ENCODE measurements at places on chromosomes 5 and 9. TPM values are rescaled to one million over a fixed set of nuclear protein-coding genes. Genes with fewer than 3 reads are reported as not detected.

- DNase-seq: no peak
Observed at GRCh38 chr5:150771034-150771795, 7.3 kb upstream of the SMIM3 start.

DNA sequence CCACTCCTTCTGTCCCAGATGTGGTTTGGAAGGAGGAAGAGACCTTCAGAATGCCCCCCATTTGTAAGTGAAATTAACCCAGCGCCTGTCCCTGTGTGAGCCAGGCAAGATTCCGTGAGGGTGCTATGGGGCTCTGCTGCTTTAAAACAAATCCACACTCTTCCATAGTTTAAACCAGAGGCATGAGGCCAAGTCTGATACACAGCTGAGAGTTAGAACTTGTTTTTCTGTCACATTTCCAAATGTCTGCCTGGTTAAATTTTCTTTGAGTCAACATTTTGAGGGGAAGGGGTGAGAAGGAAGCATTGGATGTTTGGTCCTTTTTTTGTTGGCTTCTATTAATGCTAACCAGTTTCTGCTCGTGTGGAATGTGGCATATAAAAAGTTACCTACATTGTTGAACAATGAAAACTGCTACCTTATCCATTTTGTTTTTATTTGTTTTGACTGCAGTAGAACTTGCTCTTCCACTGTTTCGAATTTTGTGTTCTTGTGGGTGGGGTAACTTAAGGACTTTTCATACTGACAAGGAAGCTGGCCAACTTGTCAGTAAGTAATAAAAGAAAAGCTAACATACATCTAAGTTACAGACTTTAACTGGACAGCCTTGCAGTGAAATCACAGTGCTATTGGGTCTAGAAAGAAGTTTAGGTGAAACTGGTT, 12.9 kb downstream of the RGMB start:
- no peak for DNase-seq

DNA sequence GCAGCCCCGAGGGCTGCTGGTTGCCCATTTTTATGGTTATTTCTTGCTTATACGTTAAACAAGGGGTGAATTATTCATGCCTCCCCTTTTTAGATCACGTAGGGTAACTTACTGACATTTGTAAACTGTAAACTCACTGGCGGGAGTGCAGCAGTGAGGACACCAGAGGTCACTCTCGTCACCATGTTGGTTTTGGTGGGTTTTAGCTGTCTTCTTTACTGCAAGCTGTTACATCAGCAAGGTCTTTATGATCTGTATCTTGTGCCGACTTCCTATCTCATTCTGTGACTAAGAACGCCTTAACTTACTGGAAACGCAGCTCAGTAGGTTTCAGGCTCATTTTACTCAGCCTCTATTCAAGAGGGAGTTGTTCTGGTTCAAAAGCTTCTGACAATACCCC, 155.0 kb upstream of the PRDM9 start:
- DNase-seq: peak; percentile 85

GRCh38 chr5:22916393-22916792, 63.2 kb upstream of the CDH12 start:
- no peak for DNase-seq

- DNase-seq: no peak
Observed at GRCh38 chr5:34692786-34693185, 36.7 kb downstream of the RAI14 start.

Gene BTNL8
- not detected for total RNA-seq

Gene PCDHB15
- 1.6 TPM for total RNA-seq

Gene AGGF1
- total RNA-seq: 31.4 TPM

Gene ANKRD31
- 0.69 TPM for total RNA-seq
